ENCODE measurements at places on chromosomes 2 and 18.
A peak's percentile ranks its signal among the peaks of the same experiment; 100 is the strongest.

DNA sequence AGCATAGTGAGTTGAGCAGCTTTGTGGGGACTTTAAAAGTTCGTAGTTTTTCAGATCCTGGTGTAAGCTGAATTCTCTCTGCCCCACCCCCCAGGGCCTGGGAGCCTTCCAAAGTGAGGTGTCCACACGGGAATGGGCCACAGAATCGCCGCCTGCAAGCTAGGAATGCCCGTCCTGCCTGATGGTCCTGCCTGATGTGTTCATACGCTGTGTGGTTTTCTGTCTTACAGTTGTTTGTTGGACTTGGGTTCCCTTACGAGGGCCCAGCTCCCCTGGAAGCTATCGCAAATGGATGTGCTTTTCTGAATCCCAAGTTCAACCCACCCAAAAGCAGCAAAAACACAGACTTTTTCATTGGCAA lies 158.7 kb downstream of the MGAT5 start:
- no peak for DNase-seq

- no peak for DNase-seq
These were observed 7.7 kb upstream of the SLC35F6 start for GRCh38 chr2:26756337-26756736.

DNA sequence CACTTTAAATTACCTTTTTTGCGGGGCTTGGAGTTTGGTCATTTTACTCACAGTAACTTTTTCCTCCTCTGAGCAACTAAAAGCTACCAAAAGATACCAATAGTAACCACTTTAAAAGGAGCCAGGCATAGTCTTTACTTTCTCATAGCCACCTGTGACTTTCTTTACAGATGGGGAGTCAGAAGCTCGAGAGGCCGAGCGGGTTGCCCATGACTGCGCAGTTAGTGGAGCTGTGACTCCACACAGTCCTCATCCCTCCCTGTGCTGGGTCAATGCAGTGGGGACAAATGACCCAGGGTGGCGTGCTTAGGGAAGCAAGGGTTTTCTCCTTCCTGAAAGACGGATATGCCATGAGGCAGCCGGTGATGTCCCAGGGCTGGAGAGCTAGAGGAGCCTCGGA lies 11.9 kb downstream of the LCT start:
- no peak for DNase-seq

GRCh38 chr2:183113630-183114029 lies 10.6 kb upstream of the NUP35 start:
- peak; percentile 13 for DNase-seq

GRCh38 chr18:47898696-47899095 lies 31.8 kb downstream of the SMAD2 start:
- DNase-seq = no peak

GRCh38 chr18:13446610-13447461 lies 228.3 kb downstream of the LDLRAD4 start:
- DNase-seq = no peak

DNA sequence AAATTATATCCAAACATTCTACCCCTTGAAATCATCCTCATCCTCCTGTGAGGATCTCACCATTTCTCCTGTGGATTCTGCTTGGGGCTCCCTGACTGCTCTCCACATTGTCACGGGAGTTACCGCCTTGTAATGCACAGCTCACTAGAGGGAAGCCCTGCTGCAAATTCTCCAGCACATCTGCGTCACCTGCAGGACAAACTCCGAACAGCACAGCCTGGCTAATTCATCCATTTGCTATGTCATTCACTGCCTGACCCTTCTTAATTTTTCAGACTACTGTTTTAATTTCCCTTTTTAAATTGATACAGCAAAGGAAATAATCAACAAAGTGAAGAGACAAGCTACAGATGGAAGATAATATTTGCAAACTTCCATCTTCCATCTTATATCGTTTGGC lies 627.4 kb downstream of the FBXO15 start:
- no peak for DNase-seq

- DNase-seq = no peak
These were observed 212.3 kb upstream of the ATP5MC3 start for GRCh38 chr2:175393851-175394250.

DNA sequence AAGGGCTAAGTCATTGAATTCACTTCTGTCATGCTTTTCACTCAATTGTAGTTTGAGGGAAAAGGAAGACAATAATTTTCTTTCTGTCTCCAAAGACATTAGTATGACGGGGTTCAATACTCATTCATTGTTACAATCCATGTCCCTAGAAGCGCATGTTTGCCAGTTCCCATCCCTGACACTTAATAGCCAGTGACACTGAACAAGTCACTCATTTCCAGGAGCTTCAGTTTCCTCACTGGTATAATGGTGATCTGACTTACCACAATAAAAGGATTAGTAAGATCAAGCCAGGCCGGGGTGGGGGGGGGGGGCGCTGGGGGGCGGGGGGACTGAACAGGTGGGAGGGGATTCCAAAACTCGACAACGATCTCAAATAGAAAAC lies 144.8 kb upstream of the MAP3K20 start:
- DNase-seq = no peak

DNA sequence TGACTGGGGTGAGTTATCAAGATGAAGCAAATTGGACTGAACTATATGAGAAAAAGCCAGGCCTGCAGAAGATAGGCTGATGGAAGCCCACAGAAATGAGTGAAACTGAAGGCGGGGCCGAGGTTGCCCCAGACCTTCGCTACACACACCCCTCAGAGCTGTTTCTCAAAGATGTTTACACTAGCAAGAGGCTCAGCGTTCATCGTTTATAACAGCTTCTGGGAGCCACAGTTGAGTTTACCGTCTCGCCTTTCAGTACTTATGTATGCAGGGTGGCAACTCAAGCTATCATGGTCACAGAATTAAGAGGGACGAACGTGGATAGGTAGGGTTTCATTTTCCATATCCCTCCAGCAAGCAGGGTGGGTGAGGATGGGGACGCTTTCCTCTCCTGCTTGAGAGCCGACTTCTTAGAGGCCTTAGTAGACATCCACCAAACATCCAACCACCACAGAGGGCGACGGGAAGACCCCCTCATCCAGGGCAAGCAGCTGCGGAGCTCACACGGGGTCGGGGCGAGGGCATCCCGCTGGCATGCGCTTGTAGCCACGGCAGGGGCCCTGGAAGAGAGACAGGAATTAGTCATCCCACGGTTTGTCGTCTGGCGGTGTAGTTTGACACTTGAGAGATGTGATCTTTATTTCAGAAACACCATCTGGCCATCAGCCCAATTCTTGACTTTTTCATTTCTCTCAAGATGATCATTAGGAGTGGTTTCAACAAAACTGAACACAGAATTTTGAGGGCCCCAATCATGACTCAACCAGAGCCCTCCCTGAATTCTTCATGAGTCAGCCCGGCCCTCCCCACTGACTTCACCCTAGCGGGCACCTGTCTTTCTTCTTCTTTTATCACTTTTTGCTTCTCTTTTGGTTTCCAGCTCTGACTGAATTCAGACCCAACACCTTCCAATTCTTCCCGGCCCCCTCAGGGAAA lies 109.1 kb upstream of the CTDP1 start:
- DNase-seq = no peak

- no peak for DNase-seq
These were observed 421.1 kb upstream of the RAB12 start for GRCh38 chr18:8188184-8188583.

DNA sequence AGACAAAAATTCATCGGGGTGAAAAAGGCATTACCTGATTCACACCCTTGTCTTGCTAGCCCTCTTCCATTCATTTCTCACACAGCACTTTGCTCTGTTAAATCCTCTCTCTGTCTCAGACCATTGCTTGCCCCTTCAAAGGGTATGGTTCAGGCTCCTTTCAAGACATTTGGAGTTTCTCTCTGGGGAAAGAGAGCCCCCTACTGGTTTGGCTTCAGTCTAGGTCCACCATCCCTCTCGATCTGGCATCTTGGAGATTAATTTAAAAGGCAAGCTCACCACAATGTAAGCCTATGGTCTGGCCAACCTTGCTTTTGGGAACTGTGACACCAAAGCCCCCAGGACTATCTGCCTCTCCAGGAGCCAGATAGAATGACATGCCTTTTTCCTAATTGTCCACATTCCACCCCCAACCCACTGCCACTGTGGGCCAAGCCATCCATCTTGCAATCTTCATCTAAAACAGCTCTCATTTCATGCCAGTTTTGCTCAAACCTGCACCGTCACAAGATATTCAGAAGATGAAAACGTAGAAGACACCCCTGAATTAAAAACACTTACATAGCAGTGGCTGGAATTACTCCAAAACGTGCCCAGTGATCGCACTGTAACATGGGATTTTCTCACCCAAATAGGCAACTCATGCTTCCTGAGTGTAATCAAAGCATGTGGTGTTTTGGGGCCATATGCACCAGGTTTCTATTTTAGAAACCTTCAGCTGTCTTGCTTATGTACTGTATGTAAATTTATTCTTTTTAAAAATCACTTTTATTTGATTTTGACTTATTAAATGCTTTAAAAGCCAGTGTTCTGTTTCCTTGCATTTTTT lies 93.9 kb downstream of the FARSB start:
- DNase-seq = peak; percentile 81

DNA sequence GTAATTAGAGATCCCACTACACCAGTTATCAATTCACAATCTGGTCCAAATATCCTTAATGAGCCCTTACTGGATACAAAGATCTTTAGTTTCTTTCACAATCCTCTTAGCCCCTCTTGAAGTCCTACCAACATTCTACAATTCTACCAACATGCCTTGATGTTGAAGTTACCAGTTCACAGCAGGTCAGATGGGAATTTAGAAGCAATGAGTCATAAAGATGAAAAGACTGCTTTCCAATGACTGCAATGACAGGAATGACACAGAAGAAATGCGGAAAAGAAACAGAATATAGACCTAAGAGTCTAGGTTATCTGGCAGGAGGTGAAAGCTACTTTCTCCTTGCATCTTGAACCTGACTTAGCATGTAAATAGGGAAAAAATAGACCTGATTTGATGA lies 24.5 kb downstream of the RTTN start:
- DNase-seq = no peak

GRCh38 chr2:238682536-238682935 lies 165.3 kb upstream of the TWIST2 start:
- no peak for DNase-seq

- DNase-seq = no peak
These were observed 120.4 kb downstream of the KLHL29 start for GRCh38 chr2:23505218-23505983.

DNA sequence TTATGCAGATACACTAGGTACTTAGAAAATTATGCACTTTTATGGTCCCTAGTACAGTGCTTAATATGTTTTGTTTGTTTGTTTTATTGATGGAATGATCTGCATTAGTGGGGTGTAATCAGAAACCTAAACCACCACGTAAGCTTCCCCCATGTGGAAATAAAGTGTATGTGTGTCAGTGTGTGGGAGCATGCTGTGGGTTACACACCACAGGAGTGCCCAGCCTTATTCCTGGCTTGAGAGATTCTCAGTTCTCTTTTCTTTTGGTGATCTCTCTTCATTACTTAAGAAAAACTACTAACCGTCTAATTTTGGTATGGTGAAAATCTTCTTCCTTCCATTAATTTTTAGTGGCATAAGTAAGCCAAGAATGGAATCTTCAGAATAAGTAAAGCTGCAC lies 398.6 kb downstream of the DCDC2C start:
- no peak for DNase-seq

DNA sequence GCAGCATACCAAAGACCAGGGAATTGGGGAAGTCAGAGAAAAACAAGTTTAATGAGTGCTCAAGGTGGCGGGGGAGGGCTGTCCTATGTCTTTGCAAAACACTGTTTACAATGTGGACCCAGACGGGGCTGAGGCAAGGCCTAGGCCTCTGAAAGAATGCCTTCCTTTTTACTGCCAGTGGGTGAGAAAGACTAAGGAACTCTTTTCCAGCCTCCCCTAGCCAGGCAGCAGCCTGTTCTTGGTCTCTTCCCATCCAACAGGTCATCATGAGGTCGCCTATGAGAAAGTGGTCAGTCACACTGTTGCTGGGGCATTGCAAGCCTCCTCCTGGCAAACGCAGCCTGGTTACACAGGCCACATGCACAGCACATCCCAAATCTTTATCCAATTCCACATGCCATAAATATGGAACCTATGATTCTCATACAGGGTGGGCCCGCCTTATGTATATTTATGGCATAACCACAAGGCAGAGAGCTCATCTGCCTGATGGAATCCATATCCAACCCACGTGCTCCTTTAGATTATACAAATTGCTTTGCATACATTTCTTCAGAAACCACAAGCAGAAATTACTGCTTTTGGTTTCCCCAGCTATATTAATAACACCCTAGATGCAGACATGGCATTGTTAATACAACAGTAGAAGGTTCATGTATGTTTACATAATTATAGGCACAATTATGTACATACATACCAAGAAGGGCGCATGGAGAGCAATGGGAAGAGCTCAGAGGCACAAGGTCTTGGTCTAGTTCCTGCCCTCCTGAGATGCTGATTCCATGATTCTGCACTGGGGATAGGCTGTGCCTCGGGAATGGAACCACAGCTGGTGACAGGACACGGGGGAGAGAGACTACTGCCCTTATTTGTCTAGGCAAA lies 48.6 kb downstream of the NRP2 start:
- peak; percentile 19 for DNase-seq

DNA sequence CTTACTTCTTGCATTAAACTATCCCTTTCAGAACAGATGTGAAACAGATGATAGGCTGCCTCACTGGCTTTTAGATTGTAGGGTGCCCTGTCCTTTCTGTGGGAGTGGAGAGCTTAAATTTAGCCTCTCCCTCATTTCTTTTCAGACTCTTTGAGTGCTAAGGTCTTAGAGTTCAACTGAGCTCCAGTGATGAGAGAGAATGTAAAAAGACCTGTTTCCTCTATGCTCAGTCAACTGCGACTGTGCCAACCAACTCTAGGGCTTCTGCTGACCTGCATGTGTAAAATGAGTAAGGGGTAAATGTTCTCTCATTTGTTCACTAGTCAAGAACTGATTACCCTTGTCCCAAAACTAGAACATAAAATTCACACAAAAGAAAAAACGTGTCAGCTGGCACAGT lies 104.8 kb upstream of the TGFA start:
- DNase-seq = no peak

GRCh38 chr18:10690366-10690765 lies 164.5 kb downstream of the NAPG start:
- DNase-seq = no peak

GRCh38 chr2:178917555-178917954 lies 110.3 kb upstream of the TTN start:
- DNase-seq = no peak

DNA sequence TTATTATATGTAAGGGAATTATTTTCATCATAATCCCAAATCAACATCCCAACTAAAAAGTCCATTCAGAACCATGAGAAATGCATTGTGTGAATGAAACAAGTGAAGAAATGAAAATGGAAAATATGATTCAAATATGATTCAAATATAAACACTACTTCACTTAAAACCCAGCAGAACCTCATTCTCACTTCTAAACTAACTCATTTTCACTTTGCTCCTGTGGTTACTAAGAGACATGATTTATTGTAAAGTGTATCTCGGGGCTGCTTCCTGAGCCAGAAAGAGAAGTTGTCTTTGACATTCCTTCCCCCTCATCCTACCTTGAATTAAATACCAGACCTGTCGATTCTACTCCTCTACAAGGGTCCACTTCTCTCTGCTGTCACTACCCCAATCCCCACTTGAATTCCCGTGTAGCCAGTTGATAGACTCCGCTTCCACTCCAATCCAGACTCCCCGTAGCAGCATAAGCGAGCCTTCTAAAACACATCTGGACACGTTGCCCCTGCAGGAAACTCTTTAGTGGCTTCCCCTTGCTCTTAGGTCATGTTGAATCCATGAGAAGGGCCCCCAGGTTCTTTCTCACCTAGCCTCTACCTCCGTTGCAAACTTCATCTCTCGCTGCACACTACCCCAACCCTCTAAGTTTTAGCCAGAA lies 697.0 kb upstream of the ID2 start:
- peak; percentile 37 for DNase-seq
